Tongue (tissue), 3 donors: ENCODE measurements at places on chromosomes 2 and 18. TPM values are rescaled to one million over a fixed set of nuclear protein-coding genes. Genes with fewer than 3 reads are reported as not detected.

DNA sequence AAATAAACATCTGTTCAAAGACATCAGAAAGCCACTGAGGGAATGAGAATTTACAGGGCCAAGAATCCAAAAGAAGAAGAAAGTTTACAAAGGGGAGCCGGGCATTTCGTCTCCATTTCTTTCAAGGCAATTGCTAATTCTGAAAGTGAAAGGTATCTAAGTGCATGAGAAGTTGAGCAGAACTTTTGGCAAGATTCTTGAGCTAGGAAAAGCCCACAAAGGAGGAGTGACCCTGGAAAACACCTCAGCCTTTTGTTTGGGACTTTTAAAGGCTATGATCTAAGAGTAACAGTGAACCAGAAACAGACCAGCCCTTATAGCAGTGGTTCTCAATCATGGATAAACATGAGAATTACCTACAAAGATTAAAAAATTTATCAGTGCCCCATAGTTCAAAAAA, 87.4 kb downstream of the MDH1 start:
- no peak for DNase-seq

DNA sequence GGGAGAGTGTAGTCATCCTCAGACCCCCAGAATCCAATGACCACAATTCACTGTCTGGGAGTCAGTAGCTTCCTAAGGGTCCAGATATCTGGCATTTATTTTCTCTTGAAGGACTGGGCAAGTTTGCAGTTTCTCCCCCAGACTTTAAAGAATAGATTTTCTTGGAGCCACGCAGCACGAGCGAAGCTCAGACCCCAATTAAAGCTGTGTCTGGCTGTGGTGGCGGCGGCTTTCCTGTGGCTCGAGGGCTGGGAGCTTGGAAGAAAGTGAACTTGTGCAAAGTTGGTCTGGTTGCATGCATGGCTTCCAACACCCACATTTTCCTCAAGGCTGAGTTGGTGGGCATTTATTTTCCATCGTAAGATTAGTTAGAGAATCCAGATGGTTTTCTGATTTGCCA, 105.0 kb downstream of the ACKR3 start:
- DNase-seq, result no peak

DNA sequence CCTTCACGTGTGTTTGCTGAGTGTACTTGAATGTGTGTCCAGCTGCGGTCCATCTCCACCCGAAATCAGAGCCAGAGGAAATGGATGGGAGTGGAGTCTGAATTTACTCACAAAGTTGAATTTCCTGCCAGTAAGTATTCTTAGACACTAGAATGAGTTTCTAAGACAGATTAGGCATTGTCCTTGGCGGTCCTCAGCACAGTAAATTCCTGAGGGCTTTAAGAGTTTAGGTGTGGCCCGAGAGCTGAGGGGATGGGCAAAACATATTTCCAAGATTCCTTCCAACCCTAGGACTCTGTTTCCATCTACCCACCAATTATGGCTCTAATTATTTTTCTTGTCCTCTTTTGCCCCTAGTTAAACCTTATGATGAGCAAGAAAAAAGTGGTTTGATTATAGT, 90.3 kb upstream of the PHLPP1 start:
- peak; percentile 31 for DNase-seq

Gene IL36A
- 0.72 TPM for total RNA-seq

GRCh38 chr2:18149660-18150246, 271.3 kb downstream of the KCNS3 start:
- peak; percentile 50 for DNase-seq

Gene LRP1B
- 4.6 TPM for total RNA-seq

DNA sequence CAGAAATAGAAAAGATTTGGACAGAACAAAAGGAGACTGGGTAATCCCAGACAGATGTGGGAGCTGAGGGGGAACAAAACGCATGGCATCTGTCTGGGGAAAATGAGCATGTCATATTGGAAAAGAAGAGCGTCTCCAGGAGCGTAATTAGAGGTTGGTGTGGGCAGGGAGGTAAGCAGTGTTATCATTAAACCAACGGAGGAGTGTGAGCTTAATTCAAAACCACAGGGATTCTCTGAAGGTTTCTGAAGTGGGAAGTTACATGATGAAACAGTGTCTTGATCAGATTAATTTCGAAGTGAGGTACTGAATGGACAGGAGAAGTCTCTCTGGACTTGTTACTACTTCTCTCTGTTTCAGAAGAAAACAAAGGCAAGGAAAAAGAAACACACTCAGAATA, 53.3 kb downstream of the DTNB start:
- DNase-seq, result no peak

DNA sequence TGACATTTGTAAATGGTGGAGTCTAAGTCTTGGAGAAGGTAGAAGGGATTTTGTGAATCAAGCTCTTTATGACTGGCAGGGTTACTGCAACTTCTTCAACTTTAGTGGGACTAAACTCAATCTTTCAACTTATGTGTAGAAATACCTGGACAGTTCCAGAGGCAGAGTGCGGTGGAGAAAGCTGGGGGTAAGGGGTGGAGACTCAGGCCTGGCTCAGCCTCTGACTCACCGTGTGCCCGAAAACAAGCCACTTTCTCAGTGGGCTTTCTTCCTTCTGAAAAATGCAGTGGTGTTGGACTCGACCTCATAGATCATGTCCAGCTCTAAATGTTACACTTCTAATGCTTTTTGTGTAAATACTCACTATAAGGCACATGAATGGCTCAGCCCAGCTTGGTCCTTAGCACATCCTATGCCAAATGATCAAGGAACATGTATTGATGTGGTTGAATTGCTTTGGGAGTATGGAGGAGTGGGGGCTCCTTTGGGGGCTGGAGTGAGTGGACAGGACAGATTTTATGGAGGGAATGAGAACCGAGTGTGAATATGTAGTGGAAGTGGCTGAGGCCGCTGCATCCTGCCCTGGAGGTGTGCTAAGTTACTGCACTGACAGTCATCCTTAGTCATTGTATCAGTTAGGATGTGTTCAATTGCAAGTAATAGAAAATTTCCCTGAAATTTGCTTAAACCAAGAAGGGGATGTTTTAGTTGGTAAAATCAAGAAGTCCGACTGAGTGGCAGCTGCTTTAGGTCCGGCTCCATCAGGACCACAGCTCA, 32.2 kb upstream of the IGFBP5 start:
- DNase-seq, result no peak
